NCI-H1417 treated with DMSO at 0.1 percent for 48 hours (cell line): ENCODE measurements at places on chromosomes 16 and 17.

GRCh38 chr16:4795828-4796572, 831 bp downstream of the SMIM22 start:
- no peak for DNase-seq

- no peak for DNase-seq
Observed at GRCh38 chr16:10752843-10753523, 9.3 kb downstream of the NUBP1 start.

DNA sequence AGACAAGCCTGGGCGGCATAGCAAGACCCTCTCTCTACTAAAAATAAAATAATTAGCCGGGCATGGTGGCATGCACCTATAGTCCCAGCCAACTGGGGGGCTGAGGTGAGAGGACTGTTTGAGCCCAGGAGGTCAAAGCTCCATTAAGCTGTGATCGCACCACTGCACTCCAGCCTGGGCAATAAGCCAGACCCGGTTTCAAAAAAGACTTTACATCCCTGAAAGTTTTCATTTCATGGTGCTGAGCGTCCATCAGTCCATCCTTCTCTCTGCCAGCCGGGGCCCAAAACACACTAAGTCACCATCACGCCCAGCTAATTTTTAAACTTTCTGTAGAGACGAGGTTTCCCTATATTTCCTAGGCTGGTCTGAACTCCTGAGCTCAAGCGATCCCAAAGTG, 10.6 kb downstream of the RAB40B start:
- DNase-seq, result no peak

GRCh38 chr16:61480250-61480649, 556.0 kb downstream of the CDH8 start:
- DNase-seq, result no peak

DNA sequence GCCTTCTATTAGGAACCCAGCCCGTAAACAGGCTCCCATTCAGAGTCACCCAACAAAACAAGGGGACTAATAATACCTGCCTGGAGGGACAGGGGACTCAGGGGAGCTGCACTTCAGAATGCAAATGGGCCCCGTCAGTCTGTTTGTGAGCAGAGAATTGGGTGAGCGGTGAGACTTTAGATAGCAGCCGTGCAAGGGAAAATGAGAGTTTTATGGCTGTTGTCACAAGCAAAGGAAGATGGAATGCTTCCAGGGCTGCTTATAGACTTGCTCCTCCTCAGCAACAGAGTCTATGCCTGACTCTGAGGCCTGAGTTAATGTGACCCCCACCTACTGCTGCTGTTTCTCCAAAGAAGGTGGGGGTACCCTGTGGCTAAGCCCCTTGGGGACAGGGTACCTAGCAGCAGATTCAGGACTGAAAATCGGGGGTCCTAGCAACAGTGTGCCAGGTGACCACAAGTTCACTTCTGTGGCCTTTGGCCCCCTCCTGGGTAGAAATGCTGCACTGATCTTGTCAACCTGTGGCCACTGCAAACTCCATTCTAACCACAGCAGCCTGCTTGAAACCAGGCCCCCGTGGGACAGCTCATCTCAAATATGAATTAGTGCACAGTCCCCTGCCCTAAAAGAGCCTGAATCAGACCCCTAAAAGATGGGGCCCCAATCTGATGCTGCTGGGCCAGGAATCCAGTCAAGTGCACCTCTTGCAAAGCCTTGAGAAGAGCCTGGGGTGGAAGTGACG, 126.4 kb downstream of the C16orf78 start:
- DNase-seq, result no peak

DNA sequence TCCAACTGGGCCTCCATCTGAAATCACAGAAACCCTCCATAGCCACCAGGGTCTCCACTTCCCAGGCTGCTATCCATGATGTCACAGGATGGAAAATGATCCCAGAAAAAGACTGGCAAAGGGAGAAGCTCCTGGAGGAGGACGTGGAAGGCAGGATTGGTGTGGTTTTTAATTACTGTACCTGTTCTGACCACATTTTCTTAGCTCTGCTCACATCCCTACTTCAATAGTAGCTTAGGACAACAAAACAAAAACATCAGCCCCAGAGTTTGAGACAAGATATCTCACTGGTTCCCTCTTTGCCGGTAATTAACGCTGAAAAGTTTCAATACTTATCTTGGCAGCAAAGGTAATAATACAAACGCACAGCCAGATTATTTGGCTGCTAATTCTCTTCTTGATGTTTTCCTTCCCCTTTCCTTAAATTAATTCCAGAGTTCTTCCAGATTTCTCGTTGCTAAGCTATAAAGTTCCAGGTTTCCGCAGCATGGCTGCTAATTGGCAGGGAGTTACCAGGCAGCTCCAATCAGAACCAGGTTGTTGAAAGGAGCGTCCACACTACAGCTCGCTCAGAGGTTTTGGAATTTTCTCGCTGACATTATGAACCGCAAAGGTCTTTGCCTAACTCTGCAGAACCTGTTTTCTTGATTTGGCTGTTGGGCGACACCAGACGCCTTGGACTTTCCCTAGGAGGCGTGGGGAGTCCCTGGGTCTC, 263.4 kb downstream of the MRTFB start:
- no peak for DNase-seq

DNA sequence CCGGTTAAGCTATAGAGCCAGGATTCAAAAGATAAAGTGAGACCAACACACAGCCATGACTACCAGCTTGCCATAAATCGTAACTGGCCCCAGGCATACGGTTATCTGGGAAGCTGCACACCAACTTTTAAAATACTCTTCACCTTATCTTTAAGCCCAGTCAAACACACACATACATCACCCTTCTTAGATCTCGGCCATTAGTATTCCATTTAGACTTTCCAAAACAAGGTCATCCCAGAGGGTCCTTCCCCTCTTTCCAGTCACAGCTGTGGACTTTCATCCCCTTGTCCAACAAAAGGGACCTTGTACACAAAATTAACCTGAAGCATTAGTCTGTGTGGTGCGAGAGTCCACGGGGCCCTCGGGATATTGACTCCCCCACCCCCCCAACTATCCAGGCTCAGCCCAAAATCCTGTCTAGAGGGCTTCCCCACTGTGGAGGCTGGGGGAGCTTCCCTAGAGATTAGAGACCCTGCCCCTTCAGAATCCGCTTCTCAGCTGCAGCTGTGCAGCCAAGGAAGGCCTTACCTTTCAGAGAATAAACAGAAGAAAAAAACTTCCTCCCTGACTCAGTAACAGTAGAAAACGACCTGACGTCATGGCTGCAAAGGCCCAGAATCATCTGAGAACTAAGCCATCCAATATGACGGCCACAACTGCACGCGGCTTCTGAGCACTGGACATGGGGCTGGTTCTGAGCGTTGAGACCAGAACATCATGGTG, 9.9 kb downstream of the ZFHX3 start:
- DNase-seq, result no peak

GRCh38 chr17:30950669-30951399, 20.0 kb upstream of the RNF135 start:
- DNase-seq, result no peak

- no peak for DNase-seq
Observed at GRCh38 chr16:54407596-54407995, 121.0 kb upstream of the IRX3 start.
